Activated CD4-positive, alpha-beta T cell treated with anti-CD3 and anti-CD28 coated beads for 1 hour (primary cell): ENCODE measurements at places on chromosomes 4 and X.

- DNase-seq = no peak
Measured at GRCh38 chrX:149274516-149275105, 230.5 kb downstream of the IDS start.

GRCh38 chrX:12789976-12790375 lies 1.2 kb upstream of the PRPS2 start:
- DNase-seq = no peak

DNA sequence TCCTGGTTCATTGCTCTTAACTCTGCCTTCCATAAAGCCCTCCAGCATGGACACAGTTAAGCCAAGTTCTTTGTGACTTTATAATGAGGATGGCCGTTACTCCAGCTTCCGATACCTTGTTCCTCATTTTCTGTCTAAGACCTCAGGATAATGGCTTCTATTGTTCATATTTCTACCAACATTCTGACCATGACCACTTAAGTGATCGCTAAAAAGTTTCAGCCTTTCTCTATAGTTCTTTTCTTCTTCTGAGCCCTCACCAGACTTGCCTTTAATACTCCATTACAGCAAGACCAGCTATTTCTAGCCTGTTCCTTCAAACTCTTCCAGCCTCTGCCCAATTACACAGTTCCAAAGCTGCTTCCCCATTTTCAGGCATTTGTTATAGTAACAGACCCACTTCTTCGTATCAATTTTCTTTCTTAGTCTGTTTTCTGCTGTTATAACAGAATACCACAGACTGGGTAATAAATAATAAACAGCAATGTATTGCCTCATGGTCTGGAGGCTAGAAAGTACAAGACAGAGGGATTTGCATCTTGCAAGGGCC lies 12.3 kb downstream of the RNF175 start:
- no peak for DNase-seq

DNA sequence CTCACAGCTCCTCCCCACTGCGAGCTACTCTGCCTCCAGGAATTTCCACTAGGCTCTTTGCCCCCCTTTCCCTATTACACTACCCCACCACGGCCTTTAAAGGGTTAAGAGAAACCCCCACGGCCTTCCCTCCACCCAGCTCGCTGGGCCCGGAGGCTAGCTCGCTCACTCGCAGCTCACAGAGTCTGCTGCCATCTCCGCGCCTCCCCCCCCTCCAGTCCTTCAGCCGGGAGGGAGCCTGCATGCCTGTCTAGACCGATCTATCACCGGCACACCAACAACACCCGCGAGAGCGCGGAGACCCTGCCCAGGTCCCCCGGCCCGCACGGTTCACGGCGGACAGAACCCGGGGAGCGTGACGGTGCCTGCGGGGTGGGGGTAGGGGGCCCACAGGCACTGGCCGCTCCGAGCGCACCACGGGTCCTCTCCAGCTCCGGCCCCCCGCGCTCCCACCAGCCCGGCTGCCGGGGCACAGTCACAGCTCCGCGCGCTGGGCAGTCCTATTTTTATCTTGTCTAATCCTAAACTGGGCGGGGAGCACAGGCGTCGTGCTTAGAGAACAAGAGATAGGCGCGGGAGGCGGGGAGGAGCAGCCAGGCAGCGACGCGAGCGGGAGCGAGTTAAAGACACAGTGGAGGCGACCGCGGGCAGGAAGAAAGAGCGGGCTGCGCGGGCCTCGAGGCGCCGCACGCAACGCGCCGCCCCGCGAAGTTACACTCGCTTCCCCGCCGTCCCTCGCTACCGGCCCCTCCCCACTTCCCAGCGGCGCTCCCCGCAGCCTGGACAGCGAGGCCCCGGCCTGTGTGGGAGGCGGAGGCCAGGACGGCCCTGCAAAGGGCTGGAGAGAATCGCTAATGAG lies 3.5 kb downstream of the BCOR start:
- DNase-seq = no peak

GRCh38 chr4:68683034-68683433 lies 12.6 kb upstream of the UGT2B15 start:
- no peak for DNase-seq

- no peak for DNase-seq
Measured at GRCh38 chr4:176149680-176150355, 45.6 kb downstream of the SPATA4 start.

- no peak for DNase-seq
Measured at GRCh38 chrX:69616457-69617203, 717 bp downstream of the EDA start.

DNA sequence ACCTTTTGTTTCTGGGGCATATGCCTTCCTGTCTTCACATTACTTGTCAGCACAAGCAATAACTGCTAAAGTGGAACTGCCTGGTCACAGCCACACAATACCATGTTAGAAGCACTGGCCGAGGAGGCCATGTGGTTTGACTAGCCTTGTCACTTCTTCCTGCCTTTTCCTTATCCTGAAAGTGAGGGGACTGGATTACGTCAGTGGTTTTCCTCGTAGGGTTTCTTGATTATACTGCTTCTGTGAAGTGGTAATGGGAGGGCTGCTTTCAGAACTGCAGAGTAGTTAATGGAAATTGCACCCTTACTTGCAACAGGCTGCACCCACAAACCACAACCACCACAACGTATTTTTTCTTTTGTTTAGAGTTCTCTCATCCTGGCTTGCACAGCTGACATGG lies 26.6 kb downstream of the ZRSR2 start:
- no peak for DNase-seq

DNA sequence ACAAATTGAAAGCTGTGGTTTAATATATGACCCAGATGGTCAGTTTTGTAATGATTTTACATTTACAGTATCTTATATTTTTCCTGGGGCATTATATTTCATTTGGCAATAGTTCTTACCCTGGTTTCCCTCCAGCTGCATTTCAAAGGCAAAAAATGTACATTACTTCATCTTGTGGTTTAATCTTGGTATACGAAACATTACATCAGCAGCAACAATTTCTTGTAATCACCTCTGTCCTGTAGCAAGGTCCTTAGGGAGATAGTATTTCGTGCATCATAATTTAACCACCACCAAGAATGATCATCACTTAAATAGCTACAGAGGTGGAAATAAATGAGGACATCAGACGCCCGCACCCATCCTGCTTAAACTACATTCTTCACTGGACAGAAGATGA lies 48.8 kb downstream of the HS6ST2 start:
- no peak for DNase-seq
